ENCODE measurements at places on chromosomes 3 and 15.

DNA sequence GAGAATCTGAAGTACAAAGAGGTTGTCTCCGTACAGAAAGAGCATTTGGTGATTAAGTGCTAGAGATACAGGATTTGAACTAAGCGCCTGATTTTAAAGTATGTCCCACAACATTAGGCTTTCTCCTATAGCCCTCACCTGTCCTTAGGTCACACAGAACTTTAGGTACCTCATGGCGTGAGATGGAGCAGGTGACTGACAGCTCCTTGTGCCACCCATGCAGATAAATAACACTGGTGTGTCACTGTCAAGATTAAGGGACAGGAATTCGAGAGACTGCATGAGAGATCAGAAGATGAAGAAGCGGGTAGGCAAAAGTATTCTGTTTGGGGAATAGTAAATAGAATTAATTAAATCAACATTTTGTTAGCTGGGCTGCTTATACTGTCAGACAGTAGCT lies 1.1 kb downstream of the BLM start:
- DNase-seq: no peak

DNA sequence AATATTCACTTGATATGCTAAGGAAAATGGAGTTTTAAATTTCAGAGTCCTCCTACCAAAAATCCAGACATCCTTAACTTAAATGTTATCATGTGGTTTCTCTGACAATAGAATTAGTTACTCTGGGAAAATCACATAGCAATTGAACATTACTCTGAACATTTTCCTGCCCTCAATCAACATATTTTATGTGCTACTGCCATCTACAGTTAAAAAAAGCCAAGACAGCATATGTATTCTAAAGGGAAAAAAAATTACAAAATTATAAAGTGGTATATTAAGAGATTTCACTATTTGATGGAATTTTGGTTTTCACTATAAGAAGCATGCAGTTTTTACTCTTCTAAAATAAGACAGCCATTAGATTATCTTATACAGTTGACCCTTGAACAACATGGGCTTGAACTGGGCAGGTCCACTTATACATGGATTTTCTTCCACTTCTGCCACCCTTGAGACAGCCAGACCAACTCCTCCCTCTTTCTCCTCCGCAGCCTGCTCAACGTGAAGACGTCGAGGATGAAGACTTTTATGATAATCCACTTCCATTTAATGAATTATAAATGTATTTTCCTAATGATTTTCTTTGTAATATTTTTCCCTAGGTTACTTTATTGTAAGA lies 122.3 kb downstream of the ATP1B3 start:
- DNase-seq: no peak

- DNase-seq: no peak
Measured at GRCh38 chr3:184145111-184145524, 10.0 kb downstream of the EIF2B5 start.

DNA sequence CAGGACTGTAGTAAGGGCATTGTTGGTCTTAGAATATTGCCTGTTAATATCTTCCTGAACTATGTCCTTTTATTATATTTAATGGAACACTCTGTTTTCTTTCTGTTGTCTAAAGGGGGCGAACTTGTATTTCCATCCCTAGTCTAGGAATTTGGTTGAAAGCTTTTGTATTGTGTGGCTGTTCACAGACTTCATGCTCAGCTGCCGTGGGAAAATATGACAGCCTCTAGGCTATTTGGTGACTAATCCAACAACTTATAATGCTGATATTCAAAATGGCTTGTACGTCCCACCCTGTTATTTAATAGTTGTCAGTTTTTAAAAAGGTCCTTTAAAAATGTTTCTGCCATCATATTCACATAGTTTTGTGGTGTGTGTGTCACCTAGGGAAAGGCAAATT lies 202.6 kb downstream of the KLHL25 start:
- DNase-seq: peak; percentile 63

DNA sequence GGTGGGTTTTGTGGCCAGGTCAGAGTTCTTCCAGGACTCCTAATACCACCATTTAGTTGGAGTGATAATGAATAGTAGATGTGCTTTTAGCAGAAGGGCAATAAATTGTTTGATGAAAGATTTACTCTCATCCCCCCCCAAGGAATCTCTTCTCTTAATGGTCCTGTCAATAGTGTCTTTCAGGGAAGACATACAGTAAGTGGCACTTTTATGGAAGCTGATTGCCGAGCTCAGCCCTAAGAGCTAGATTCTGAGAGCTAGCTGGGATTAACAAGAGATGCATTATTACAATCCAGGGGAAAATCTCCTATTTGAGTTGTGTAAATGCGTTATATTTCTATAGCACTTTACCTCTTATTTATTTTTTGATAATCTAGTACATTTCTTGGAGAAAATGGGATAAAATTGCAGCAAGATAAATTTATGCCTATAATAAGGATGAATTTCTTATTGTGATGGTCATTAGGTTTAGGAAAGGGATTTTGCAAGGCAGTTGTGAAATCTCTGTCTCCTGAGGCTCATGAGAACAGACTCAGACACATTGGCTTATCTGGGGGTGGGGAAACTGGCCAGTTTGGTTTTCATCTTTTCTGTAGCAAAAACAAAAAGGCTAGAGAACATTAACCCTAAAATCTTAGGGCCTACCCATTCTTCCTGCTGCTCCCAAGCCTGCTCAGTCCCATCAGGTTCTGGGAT lies 41.6 kb upstream of the CLSTN2 start:
- DNase-seq: no peak

DNA sequence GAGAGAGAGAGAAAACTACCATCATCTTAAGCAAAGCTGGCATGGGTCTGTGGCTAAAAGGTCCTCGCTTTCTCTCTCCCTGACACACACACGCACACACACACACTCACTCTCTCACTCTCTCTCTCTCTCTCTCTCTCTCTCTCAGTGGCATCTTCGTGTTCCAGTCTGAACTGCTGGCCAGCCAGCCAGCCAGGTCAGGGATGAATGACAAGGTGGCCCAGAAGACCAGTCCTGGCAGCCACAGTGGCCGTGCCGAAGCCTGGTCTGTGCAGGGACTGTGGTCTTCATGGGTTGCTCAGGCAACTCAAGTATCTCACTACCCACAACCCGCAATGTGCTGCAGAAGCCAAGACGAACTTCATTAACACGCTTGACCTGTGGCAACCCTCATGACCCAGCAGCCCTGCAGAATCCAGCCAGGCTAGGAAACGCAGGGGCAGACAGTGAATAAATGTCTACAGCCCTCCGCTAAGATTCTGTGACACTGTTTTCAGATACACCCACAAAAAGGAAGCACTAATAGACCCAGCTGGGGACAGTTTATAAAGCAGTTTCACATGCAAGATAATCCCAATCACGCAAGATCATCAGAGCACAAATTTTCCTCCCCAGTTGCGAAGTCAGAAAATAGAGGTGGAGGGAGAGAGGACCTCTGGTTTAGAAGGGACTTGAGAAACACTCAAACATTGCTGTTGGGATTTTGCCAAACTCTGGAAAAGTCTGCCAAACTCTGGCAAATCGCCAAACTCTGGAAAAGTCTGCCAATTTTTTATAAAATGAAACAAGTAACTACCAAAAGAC lies 66.4 kb downstream of the XXYLT1 start:
- no peak for DNase-seq

- no peak for DNase-seq
Measured at GRCh38 chr3:131020122-131020693, 6.4 kb downstream of the ASTE1 start.

DNA sequence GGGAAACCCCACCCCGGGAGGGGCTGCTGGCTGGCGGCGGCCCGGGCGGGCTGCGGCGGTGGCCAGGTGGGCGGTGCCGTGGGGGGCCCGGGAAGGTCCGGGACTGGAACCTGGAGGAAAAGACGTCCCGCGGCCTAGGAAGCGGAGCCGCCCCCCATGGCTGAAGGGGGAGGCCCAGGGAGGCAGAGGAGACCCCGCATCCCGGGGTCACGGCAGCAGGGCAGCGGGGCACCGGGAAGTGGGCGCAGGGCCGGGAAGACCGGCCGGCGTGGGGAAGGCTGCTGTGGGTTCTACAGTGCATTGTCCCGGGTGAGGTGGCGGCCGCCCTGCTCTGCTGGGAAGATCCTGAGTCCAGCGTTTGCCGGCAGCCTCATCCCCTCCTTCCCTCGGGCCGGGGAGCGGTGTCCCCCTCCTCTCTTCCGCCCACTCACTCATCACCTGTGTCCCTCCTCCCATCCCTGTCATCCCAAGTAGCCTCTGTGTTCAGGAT lies 525 bp upstream of the FSTL1 start:
- no peak for DNase-seq

GRCh38 chr15:88487796-88488523 lies 20.5 kb downstream of the MRPS11 start:
- DNase-seq: no peak

- DNase-seq: no peak
Measured at GRCh38 chr3:195806211-195806915, 5.4 kb downstream of the MUC4 start.

DNA sequence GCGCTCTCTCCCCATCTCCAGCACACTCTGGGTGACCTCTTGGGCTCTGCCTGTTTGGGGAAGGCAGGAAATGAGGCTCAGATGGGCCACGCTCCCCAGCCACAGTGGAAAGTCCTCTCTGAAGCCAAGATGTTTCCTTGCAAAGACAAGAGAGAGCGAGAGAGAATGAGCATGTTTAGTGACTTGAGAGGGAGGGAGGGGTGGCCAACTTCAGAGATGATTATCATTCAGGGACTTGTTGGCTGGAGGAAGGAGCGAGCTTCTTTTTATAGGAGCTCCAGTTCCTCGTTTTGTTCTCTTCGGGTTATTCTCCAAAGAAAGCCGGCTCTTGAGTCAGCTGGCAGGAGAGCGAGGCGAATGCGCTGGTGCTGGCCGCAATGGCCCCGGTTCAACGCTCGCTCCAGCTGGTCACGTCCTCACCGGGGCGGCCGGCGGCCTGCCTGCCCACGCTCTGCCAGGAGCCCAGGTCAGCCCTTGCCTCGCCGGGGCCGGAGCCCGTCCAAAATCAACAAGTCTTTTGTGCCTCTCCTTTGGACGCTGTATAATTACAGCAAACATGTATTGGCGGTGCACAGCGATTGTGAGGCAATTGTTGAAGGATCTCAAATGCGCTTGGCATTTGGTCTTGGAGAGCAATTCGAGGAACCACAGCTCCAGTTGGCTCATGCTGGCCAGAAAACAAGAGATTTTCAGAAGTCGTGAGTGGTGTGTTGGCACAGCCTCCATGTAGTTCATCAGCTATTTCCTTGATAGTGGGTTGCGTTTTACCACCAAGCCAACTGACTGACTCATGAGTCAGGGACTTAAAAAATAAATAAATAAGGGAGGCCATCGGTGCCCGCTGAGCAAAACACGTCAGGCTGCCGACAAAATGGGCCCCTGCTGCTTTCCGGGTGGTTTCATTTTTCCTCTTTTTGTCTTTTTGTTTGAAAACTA lies 288.6 kb downstream of the UACA start:
- peak; percentile 41 for DNase-seq

GRCh38 chr3:72223116-72223515 lies 438.2 kb upstream of the PROK2 start:
- DNase-seq: peak; percentile 97

DNA sequence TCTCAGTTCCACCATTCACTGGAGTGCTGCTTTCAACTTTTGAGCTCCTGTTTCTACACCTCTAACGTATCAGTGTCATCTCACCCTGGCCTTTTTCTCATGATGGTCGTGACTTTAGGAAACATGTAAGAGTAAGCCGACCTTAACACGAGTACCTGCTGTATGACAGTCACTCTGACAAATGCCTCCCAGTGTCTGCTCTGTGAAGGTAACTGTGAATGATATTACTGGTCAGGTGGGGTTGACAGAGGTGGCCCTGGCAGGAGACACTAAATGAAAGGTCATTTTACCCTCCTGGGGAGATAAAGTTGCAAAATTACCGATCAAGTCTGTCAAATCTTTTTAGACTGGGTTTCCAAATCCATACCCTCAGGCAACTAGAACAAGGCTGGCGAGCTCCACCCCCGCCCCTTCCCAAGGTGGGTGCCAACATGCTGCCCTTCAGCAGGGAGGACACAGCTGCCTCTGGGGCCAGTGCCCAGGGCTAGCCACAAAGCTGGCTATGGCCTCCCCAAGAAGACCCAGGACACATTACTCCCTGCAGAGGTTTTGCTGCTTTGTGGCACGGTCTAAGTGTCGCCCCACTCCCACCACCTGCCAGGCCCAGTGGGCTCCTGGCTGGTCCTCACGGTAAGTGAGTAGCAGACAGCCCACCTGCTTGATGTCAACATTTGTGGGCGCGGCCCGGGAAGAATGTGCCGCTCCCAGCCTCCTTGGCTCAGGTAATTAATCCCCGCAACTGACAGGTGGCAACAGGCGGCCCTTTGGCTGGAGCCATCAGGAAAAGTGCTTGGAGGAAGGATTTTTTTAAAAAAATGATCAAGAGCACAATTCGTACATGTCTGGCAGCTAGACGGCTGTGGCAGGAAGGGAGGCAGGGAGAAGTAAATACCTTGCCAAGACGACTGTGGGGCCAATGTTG lies 211.8 kb downstream of the TP63 start:
- no peak for DNase-seq

DNA sequence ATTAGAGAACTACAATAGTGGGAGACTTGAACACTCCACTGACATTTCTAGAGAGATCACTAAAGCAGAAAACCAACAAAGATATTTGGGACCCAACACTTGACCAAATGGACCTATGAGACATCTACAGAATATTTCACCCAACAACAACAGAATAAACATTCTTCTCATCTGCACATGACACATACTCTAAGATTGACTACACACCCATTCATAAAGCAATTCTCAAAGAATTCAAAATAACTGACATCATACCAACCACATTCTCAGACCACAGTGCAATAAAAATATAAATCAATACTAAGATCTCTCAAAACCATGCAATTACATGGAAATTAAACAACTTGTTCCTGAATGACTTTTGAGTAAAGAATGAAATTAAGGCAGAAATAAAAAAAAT lies 473.7 kb downstream of the LPP start:
- peak; percentile 76 for DNase-seq

DNA sequence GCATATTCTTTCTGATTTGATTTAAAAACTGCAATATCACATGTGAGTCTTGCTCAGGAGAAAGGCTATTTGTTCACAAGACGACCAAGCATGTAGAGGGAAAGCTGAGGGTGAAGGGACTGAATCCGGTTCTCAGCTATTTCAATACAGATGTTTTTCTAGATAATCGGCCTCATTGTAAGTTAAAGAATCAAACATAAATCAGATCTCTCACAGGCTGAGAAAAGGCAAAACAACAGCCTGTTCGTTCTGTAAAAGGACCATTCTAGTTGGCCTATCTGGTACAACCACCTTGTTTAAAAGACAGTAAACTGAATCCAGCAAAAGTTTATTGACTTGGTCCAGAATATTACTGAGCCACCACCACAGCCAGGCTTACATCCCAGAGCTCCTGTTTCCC lies 1045.7 kb upstream of the CFAP20DC start:
- DNase-seq: no peak

Data from fibroblast of skin of left biceps (primary cell).